Mesothelial cell of epicardium (in vitro differentiated cells): ENCODE measurements at places on chromosomes 7 and 10.

DNA sequence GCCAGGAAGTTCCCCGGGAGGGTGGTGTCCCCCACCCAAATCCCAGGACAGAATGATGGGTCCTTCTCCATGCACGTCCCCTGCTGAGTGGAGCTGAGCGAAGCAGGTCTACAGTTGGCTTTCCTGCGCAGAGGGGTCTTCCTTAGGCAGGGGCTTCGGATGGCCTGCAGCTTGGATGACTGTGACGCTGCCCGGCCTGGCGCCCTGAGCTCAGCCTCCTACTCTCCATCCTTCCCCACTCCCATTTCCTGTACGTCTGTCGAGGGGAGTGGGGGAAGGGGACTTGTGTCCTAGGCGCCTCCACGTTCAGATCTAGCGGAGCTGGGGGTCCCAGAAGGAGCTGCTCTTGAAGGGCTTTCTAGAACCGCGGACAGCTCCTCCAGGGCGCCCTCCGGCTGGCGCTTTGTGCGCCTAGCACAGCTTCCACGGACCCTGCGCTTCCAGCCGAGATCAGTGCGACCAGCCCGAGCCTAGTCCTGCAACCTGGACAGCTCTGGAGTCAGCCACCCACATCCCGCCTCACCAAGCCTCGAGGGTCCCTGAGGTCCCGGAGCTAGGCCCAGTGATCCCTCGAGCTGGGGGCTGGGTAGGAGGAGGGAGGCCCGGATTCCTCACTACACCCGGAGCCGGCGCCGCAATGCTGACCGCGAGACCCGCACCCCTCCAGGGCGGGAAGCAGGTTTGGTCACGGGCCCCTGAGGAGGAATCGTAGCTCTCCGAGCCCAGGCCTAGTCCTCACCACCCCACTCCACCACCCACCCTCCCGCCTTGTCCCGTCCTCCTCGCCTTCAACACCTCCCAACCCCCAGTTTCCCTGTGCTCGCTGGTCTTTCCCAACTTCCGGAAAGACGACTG is 1.9 kb downstream of the GRID1 start:
- DNase-seq = no peak

GRCh38 chr10:112799726-112800510 is 150.1 kb upstream of the TCF7L2 start:
- DNase-seq = peak; percentile 14

GRCh38 chr10:29714096-29714874 is 79.5 kb upstream of the SVIL start:
- no peak for DNase-seq

- DNase-seq = no peak
These were observed 61.6 kb downstream of the MICALL2 start for GRCh38 chr7:1397491-1398327.

DNA sequence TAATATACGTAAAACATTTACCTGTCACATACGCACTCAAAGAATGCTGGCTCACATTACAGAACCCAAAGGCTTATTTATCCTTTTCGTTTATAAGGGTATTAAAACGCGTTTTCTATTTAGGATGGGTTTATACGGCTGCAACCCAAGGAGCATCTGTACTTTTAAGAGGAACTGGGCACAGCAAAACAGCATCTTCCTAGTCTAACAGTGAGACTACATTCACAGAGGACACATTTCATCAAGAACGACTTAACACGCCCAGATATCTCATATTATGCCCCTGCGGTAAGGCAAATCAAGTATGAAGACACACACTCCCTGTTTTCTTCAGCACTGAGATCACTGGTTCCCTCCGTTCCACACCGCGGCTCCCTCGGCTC is 533 bp upstream of the DMTF1 start:
- DNase-seq = no peak

GRCh38 chr7:121484089-121484763 is 88.1 kb upstream of the FAM3C start:
- DNase-seq = no peak
